HT1080 (cell line): ENCODE measurements at places on chromosomes 7 and 10.

DNA sequence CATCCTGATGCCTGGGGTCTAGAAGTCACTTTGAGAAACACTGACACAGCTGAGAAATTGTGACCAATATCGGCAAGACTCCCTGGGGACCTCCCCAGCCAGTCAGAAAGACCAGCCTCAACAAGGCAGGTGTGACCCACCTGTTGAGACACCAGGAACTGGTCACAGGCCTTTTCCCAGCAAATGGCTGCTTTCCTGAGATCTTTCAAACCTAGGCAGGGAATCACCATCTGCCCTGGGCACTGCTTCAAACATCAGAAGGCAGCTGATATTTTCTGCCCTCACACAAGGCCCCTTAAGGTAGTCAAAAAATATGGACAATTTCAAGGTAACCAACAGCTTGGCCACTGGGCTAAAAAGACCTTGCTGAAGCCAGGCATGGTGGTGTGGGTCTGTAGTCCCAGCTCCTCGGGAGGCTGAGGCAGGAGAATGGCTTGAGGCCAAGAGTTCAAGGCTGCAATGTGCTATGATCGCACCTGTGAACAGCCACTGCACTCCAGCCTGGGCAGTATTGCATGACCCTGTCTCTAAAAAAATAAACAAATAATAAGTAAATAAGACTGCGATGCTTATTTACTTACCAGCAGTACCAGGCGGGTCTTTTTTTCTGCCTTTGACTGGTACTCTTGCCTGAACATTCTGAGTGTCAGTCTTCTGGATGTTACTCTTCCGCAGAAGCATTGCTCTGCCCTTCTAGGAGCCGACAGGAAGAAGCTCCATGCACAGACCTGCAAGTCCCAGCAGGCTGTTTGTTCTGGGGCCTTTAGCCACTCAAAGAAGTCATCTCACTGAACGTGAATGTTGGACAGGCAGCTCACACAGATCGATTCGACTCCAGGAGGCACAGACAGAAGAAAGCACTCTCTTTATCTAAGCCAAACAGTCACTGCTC lies 59.7 kb downstream of the SORBS1 start:
- no peak for DNase-seq

DNA sequence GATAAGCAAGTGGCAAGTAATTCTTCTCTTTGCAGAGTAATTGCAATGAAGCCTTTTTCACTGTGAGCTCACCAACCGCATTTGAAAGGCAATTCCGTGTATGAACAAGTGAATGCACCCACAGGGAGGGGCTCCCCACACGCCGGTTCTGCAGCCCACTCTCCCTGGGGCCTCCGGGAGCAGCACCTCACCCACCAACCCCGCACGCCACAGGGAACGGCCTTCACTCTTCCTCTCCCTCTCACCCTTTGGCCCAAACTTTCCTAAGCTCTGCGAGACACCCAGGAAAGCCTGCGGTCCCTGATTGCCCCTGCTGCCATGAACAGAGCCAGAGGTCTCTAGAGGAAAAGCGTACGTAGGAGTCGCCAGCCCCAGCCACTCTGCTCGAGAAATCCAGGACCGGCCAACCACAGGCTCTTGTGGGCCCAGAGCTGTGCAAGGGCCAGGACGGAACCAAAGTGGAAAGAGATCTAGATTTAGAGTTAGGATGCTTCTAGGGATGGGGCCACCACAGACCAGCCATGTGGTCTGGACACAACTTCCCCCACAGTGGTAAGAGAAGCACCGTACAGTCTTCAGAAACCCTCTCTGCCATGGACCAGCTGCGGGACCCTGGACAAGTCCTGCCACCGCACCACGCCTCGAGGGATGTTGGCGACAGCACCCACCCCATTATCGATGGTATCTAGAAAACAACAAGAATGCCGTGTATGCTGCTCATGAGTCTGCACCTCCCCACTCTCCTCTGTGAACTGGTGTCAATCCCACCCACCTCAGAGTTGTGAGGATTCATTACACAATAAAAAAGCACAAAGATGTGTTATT lies 3.6 kb downstream of the WDR86 start:
- no peak for DNase-seq

- DNase-seq, result no peak
These were observed 64.4 kb upstream of the BAMBI start for GRCh38 chr10:28612877-28613276.

DNA sequence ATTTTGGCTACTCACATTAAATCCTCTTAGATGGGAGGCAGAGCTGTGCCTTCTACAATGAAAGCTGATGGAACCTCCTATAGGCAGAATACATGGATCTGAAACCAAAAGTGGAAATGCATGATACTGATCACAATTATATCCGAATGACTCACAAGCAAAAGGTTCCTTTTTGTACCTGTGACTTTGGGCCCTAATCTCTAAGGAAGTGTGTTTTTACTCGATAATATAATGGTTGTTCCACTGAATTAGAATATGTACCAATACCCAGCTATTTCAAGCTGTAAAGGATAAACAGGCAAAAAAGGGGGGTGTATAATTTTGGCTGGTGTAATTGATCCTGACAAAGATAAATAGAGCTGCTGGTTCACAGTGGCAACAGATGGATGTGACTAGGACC lies 17.6 kb upstream of the LAMB1 start:
- no peak for DNase-seq

DNA sequence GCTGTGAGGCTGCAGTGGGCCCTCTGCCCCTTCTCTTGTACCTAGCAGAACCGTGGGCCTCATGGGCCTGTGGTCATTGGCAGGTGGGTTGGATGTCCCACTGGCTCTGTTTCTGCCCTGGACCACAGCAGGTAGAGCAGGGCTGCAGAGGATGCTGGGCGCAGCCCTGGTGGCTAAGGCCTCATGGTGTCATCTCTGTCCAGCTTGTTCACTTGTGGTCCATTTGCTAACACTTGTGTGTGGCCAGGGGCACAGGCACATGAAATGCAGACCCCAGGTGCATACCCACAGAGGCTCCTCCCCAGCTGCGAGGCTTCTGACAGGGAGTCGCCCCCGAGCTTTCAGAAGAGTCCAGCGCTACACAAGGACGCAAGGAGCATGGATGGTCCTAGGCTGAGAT lies 22.4 kb upstream of the TBRG4 start:
- no peak for DNase-seq

- DNase-seq, result no peak
These were observed 1512.8 kb downstream of the REEP3 start for GRCh38 chr10:65033957-65034356.

DNA sequence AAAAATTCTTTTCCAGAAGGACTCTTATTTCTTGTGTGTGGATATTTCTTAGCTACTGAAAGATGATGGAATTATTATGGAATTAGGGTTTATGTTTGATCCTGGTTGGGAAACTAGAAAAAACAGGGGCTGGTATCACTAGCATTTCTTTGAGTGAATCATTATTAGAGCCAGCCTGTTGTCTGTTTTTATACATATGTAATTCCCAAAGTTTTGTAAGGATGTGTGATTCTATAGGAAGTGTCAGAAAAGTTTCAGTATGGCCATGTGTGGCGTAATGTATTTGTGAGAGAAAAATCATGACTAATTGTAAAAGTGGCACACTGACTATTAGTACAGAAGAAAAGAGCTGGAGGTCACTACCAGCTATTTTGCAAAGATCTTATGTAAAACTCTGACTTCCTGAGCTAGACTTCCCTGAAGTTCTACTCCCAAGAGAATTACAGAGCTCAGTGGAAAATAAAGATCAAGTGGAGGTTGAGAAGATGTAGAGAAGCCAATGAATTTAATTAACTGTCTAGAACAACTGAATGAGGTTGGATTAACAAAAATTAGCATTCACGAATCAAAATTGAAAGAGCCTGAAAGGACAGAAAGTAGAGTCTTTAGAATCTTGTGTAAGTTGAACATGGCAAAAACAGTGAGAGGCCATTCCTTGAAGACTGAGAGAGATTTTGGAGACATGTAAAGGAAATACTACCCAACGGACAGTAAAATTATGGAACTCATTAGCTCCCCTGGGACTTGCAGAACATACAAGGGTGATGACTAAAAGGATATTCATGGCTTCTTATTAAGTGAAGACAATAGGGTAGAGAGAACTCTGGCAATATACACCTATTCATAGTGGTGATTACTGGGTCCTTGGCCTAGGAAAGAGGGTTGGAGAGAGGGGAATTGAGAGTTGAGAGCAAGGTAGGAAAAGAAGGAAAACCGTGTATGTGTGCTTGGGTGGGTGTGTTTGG lies 12.5 kb downstream of the ZNF365 start:
- no peak for DNase-seq

GRCh38 chr7:97226541-97226940 lies 109.0 kb downstream of the SDHAF3 start:
- DNase-seq, result no peak

- DNase-seq, result peak; percentile 11
These were observed 224.5 kb downstream of the LRMDA start for GRCh38 chr10:75655791-75656451.

- no peak for DNase-seq
These were observed 8.0 kb downstream of the TSPAN15 start for GRCh38 chr10:69459101-69459790.

- no peak for DNase-seq
These were observed 32.4 kb downstream of the AKR1C4 start for GRCh38 chr10:5229019-5229418.

DNA sequence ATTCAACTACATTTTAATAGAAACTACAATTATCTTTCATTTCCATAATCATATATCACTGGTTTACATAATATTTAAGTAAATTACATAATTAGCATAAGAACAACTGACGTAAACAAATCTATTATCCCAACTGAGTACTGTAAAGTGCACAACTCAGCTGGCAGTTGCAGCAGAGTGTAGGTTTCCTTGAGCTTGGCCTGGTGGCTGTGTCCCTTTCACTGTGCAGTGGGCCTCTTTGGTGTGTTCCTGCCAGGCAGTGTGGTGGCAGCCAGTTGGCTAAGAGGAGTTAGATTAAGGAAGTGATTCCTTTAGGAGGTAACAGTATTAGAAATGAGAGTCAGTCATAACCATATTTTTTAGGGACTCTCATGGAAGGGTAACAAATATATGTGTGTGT lies 7.0 kb downstream of the NRG3 start:
- DNase-seq, result no peak

- DNase-seq, result no peak
These were observed 25.2 kb downstream of the CDK6 start for GRCh38 chr7:92811158-92811557.

DNA sequence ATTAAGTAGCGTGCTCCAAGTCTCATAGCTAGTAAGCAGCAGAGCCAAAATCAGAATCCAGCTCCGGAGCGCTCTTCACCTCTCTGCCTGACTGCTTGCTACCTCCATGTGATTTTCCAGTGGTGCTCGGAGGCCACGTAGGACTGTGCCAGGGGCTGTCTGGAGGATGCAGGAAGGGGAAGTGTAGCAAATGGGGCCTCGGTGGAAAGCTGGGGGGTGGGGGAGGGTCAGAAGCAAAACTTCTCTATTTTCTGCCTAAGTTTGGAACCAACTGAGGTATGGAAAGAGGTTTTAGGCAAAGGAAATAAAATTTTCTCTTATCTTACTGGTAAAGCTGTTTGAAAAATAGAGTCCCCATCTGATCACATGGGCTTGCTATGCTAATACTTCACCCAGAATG lies 108.7 kb downstream of the TBXAS1 start:
- DNase-seq, result no peak

DNA sequence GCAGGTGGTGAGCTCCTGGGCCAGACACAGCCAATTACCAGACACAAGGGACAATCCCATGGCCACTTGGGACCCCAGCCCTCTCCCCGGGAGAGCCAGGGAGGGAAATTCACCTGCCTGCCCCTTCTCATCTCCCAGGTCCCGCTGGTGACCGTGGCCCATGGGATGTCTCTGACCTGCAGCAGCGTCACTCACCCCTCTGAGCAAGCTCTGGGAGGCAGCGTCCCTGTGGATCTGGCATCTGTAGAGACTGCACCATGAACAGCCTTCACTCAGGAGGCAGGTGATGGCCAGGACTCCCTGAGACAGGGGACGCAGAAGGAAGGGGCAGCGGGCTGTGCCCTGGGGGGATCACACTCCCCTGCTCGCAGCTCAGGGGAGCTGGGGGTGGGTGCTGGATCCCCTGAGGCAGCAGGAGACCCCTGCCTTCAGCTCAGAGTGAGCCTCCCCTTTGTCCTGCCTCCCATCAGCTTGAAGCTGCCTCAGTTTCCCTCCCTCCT lies 90.8 kb downstream of the FOXL3 start:
- DNase-seq, result no peak

DNA sequence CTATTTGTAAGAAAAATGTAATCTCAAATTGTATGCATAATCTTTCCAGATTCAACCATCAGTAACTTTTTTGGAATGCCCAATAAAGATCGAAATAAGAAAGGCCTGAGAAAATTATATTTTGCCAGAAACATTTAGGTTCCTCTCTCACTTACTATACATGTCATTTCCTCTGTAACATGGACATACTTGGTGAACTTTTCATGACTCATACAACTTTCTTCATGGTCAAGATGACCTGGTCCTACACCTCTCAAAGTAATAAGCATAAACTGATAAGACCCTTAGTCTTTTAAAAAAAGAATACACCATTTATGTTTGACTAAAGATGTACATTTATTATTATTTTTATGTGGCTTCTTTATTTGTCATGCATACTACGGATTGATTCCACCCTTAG lies 125.3 kb downstream of the REEP3 start:
- DNase-seq, result no peak
